CD4-positive, alpha-beta T cell treated with Interleukin-6 for 4 hours (primary cell): ENCODE measurements at places on chromosomes 11 and 22.

- no peak for DNase-seq
These were observed 26.7 kb downstream of the GRAP2 start for GRCh38 chr22:39927544-39927943.

- DNase-seq = no peak
These were observed 334.5 kb downstream of the RAB38 start for GRCh38 chr11:87840786-87841185.

DNA sequence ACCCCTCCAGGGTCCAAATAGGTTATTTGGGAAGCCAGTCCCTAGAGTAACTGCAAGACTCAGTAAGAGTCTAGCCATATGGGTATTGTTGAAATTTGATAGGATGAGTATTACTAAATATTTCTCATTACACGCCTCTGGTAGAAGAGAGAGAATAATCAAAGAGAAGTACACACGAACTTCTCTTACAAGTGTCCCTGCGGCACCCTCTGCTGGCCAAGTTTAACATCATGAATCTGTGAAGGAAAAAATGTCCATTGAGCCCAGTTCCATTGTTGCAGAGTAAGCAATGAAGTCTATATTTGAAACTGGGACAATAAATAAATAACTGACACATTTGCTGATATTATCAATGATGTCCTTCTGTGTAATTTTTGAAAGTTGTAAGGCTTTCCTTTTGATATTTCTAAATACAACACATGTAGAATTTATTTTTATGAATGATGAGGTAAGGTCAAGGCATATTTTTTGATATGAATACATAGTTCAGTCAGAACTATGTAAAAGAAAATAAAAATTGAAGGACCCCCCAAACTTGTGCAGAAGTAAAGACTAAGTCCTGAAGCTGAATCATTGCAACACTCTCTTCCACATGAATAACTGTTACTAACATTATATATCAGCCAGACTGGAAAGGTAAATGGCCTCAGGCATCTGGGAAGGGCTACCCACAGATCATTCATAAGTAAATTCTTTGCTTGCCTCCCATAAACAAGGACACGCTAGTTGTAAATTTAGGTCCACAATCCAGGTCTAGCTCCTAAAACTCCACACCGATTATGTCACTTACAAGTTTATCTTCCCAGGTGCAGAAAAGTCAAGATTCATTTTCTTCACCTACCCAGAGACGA is 10.0 kb downstream of the OR51L1 start:
- DNase-seq = no peak

DNA sequence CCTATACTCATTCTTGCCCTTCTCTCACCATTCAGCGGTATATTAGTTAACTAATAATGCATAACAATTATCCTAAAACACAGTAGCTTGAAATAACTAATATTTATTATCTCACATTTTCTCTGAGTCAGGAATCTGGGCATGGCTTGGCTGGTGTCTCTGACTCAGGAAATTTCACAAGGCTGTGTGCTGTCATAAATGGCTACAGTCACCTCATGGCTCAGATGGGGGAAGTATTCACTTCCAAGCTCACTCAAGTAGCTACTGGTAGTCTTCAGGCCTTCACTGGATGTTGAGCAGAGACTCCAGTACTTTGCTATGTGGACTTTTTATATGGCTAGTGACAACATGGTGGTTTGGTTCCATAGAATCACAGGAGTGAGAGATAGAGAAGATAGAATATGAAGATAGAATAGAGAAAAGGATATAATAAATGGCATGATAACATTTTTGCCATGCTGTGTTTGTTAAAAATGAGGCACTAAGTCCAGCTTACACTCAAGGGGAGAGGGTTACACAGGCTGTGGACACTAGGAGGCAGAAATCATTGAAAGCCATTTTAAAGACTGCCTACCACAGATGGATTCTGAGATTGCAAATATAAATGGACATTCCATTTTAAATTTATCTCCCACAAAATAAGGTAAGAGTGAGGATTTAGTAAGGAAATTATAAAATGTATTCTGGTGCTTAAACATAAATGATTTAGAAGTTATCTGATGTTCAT is 997.8 kb upstream of the CHORDC1 start:
- DNase-seq = no peak

- peak; percentile 63 for DNase-seq
These were observed 3.9 kb downstream of the JOSD1 start for GRCh38 chr22:38696606-38697424.

GRCh38 chr22:44659140-44659539 is 42.9 kb upstream of the PRR5 start:
- DNase-seq = no peak

GRCh38 chr22:47498969-47499495 is 736.6 kb downstream of the TBC1D22A start:
- no peak for DNase-seq

GRCh38 chr11:18650353-18650752 is 16.2 kb upstream of the SPTY2D1 start:
- DNase-seq = no peak

DNA sequence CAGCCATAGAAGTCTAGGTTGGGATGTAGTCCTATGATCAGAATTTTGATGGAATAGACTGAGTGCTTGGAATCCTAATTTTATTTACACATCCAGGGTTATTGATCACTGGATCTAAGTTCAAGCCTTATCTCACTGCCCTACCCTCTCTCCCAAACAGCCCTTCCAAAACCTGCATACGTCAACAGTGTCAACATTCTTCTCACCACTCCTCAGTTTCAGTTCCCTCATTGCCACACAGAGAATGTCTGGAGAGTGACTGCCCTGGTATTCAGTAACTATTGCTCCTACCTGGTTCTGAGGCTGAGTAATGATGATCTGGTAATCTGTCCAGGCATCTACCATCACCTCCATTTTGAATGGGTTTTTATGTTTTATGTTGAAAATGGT is 60.0 kb downstream of the GLYATL1 start:
- DNase-seq = no peak

GRCh38 chr11:132981131-132981956 is 551.0 kb downstream of the OPCML start:
- DNase-seq = no peak

GRCh38 chr11:65089621-65090020 is 5.6 kb downstream of the ZFPL1 start:
- no peak for DNase-seq

DNA sequence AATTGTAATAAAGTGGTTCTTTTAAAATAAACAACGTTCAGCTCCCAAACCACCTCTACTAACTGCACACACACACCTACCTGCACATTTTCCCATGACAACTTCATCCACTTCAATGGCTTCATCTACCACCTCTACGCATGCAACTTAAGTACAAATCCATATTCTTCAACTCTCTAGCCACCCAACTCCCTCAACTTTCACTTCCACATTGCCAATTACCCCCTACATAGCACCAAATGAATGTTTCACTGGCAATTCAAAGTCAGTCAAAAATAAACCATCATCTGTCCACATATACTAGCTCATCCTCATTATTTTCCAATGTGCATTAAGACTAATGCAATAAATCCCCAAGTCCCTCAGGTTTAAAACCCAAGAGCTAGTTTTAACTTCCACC is 50.7 kb upstream of the ARHGAP32 start:
- DNase-seq = no peak

DNA sequence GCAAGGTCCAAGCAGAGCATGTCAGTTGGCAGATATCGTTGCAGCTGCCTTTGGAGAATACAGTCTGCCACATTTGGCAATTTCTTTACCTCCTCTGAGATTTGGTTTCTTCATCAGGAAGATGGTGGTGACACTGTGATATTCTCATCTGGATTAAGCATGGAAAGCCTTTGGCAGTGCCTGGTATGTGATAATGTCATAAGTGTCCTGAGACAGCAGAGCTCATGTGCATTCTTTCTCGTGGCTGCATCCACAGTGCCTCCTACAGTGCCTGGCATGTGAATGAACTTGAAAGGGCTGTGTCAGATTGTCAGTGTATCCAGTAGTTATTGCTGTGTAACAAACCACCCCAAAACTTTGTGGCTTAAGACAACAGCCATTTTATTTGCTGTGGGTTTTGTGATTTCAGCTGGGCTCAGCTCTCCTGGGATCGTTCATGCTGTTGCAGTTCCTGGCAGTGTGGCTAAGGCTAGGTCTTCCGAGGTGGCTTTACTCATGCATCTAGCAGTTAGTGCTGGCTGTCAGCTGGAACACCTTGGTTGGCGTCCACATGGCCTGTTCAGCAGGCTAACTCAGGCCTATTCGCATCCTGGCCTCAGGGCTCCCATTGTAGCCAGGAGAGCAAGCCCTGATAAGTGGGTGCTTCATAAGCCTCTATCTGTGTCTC is 35.7 kb upstream of the MICAL2 start:
- DNase-seq = no peak

- no peak for DNase-seq
These were observed 2.0 kb upstream of the UEVLD start for GRCh38 chr11:18590571-18590970.

DNA sequence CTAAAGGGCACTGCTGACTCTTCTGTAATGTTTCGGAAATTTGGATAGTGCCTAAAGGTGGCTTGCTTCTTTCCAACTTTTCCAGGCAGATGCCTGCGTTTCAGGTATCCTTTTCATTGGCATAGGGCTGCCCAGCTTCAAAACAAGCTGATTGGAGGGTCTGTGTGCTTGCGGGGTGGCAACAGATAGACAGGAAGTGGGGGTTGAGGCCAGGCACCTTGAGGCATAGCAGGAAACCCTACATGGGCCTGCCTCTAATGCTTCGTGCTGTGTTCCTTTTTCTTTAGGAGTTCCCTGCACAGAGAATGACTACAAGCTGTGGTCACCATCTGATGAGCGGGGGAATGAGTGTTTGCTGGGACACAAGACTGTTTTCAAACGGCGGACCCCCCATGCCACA is 92.2 kb upstream of the SORL1-AS1 start:
- peak; percentile 53 for DNase-seq

DNA sequence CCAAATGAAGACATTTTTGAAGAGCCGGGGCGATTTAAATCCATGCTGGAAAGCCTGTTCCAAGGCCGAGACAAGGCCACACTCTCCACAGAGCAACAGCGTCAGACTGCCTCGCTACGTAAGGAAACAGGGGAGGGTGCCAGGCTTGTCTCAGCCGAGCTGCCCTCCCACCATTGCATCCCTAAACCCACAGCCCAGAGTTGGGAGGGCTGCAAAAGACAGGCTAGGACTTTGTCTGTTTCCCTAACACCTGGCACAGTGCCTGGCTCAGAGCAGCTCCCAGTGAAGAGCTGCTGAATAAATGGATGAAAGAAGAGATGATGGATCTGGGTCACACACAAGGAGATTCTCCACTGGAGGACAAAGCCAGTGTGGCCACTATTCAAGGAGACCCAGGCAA is 51.3 kb upstream of the SCUBE2 start:
- no peak for DNase-seq

GRCh38 chr11:20707876-20708275 is 38.5 kb downstream of the NELL1 start:
- DNase-seq = no peak
